ENCODE measurements at places on chromosomes 12 and 14.

- DNase-seq, result no peak
Measured at GRCh38 chr12:85971800-85972199, 97.7 kb downstream of the NTS start.

- DNase-seq, result no peak
Measured at GRCh38 chr14:81122326-81122725, 98.4 kb downstream of the GTF2A1 start.

- DNase-seq, result no peak
Measured at GRCh38 chr14:78202976-78203375, 32.8 kb downstream of the NRXN3 start.

GRCh38 chr12:10214136-10214894, 1.6 kb downstream of the GABARAPL1 start:
- no peak for DNase-seq

GRCh38 chr12:51994959-51995358, 11.8 kb upstream of the TAMALIN start:
- DNase-seq, result no peak

GRCh38 chr14:31441273-31442111, 15.8 kb downstream of the DTD2 start:
- DNase-seq, result no peak

GRCh38 chr12:94676031-94676641, 25.8 kb upstream of the TMCC3 start:
- DNase-seq, result peak; percentile 78

- no peak for DNase-seq
Measured at GRCh38 chr14:54902143-54902520, 494 bp downstream of the GCH1 start.

DNA sequence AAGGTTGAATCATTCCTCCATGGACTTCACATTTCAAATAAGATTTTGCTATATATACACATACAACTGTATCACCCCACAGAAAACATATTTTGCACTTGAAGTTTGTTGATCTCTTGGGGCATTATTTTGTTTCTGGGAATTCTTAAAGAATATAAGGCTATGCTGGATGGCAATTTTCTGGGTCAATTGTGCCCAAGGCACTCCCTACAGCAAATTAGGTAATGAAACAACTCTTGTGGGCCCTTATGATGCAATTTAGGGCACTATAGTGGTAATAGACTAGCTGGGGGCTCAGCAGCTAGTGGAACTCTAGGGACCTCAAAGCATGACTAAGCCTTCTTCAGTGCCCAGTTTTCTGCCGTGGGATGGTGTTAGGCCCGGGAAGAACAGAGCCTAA, 444.4 kb downstream of the NRXN3 start:
- DNase-seq, result no peak

- DNase-seq, result no peak
Measured at GRCh38 chr14:56774503-56774902, 35.8 kb downstream of the OTX2 start.
